Kasumi-1 (cell line): ENCODE measurements at places on chromosomes 7 and 10.

GRCh38 chr7:158595068-158595467 lies 7.4 kb upstream of the PTPRN2 start:
- DNase-seq = no peak

DNA sequence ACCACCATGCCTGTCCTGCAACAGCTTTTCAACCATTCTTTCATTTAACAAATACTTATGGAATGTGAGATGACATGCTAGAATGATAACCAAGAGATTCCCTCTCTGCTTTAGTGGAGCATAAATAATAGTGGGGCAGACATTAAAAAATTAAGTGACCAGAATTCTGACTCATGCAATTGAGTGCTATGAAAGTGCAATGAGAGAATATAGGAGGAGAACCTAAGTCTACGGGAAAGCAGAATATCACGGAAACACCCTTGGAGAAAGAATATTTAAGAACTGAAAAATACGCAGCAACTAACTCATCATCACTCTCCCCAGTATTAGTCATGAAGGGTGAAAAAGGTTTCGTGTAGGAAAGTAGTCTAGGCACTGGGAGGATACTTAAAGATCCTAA lies 7.1 kb downstream of the KIF5B start:
- DNase-seq = no peak

DNA sequence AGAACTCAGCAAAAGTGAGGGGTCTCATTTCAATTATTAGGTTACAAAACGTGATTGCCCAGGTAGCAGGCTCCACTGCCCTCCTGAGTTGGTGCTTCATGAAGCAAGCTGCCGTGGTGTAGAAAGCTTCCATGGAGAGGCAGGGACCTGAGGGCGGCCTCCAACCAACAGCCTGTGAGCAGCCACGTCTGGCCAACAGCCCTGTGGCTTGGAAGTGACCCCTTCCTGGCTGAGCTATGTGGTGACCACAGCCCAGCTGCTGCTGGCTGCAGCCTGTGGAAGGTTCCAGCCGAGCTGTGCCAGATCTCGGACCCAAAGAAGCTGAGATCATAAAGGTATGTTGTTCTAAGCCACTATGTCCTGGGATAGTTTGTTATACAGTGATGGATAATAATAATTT lies 122.5 kb upstream of the KLF6 start:
- DNase-seq = no peak

- peak; percentile 6 for DNase-seq
Observed at GRCh38 chr7:76047305-76047810, 442 bp downstream of the STYXL1 start.

- DNase-seq = no peak
Observed at GRCh38 chr10:44863344-44864047, 47.6 kb upstream of the TMEM72 start.

DNA sequence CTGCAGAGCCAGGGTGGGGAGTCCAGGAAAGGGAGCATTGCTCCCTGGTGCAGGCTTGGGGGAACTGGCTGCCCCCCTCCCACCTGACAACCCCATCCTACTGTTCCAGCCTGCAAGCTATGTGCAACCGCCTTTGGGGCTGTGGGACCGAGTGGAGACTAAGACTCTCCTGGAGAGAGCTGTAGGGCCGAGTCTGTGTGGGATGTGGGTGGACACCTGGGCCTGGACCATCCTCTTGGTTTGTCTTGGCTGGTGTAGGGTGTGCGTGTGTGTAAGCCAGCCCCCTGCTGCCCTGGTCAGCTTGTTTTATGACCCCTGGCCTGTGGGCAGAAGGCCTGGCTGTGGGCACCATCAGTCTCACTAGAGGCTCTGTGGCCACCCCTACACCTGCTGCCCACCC lies 1.6 kb upstream of the RAMP3 start:
- DNase-seq = no peak

DNA sequence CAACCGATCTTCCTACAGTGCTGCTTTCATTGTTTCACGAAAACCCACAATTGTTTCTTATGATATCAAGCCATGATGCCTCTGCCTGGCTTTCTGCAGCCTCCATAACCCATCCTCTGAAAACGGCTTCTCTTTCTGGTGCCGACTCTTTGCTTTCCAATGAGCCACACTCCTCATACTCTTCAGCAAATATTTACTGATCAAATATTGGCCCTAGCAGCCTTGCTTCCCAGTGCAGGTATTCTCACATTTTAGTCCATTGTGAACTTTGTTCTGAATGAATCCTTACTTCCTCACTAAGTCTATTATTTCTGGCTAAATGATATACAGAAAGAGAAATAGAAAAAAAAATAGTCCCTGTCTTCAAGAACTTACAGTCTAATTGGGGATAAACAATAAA lies 35.5 kb downstream of the LAMB1 start:
- no peak for DNase-seq

GRCh38 chr10:14618674-14619073 lies 156.0 kb downstream of the FAM107B start:
- no peak for DNase-seq

DNA sequence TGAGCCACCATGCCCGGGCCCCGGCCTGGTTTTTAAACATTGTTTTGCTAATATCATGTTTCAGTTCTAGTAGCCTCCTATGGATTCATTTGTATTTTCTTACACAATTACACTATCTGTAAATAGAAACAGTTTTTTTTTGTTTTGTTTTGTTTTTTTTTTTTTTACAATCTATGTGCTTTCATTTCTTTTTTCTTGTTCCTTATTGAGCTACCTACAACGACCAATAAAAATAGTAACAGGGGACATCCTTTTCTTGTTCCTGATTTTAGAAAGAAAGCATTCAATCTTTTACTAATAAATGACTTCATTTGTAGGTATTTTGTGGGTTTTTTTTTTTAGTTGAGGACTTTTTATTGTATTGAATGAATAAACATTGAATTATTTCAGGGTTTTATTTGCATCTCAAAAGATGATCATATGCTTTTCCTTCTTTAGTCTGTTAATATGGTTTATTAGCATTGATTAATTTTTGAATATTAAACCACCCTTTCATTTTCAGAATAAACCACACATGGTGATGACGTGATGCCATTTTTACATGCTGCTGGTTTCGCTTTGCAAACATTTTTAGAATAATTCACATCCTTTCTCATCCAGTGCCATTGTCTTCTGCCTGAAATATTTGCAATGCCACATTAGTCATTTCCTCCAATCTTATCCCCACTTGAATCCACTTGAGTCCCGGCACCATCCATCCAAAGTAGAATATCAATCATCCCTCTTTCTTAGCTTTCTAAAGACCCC lies 18.1 kb upstream of the AKR1E2 start:
- no peak for DNase-seq

GRCh38 chr10:67079126-67079525 lies 153.3 kb downstream of the LRRTM3 start:
- DNase-seq = peak; percentile 22

DNA sequence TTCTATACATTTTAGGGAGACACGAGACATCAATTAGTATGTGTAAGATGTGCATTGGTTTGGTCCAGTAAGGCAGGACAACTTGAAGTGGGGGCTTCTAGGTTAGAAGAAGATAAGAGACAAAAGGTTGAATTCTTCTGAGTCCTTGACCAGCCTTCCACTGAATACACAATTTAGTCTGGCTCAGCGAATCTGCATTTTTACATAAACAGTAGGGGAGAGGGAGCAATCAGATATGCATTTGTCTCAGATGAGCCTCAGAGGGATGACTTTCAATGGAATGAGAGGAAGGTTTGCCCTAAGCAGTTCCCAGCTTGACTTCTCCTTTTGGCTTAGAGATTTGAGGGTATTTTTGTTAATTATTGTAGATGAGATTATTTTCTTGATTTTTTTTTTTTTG lies 20.0 kb upstream of the C10orf90 start:
- no peak for DNase-seq
